Aortic smooth muscle cell (primary cell): ENCODE measurements at places on chromosomes 7 and 10. TPM values are rescaled to one million over a fixed set of nuclear protein-coding genes. Genes with fewer than 3 reads are reported as not detected.

HPSE2 gene
- not detected in 2 replicates for total RNA-seq

ATP6V0A4 gene
- not detected in 2 replicates for total RNA-seq

GALNT17 gene
- total RNA-seq = not detected in 2 replicates

PIK3AP1 gene
- total RNA-seq = under 0.01 and 0.06 TPM in 2 replicates

SLC16A12 gene
- total RNA-seq = 0.25 and 0.53 TPM in 2 replicates

LSM5 gene
- 19.2 and 19.6 TPM in 2 replicates for total RNA-seq

LRRD1 gene
- 0.12 and 0.13 TPM in 2 replicates for total RNA-seq

SLC26A5 gene
- total RNA-seq = not detected in 2 replicates

CH25H gene
- 0.12 and 0.40 TPM in 2 replicates for total RNA-seq

SPDYE2 gene
- not detected in 2 replicates for total RNA-seq
